ENCODE measurements at places on chromosomes 5 and 9.

GRCh38 chr5:134525683-134526482 lies 413 bp downstream of the JADE2 start:
- peak; percentile 79 for DNase-seq

GRCh38 chr9:123348317-123348992 lies 7.5 kb upstream of the CRB2 start:
- DNase-seq = no peak

- peak; percentile 25 for DNase-seq
Observed at GRCh38 chr5:119435436-119436132, 16.7 kb upstream of the HSD17B4 start.

- DNase-seq = no peak
Observed at GRCh38 chr5:133992429-133993155, 12.2 kb downstream of the VDAC1 start.

GRCh38 chr9:37517923-37518322 lies 32.2 kb downstream of the POLR1E start:
- DNase-seq = no peak

GRCh38 chr5:107969847-107970246 lies 299.1 kb upstream of the EFNA5 start:
- no peak for DNase-seq

Data from AG20443 (cell line).